Islet precursor cell (in vitro differentiated cells): ENCODE measurements at places on chromosomes 5 and 9.

- no peak for DNase-seq
Measured at GRCh38 chr5:55702598-55703345, 9.4 kb downstream of the SLC38A9 start.

DNA sequence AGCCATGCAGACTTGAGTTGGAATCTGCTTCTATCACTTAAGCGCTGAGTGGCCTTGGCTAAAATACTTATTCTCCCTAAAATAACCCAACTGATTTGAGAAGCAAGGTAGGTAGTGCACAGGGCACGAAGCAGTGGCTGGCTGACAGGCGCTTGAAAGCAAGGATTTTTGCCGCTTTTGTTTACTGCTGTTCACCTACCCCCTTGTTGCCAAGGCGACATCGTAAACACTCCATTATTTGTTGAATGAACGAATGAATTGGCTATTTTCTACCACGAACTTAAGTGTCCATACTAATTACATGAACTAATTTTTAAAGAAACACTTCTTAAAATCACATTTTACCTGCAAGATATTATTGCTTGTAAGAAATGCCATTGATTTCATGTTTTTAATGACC, 98.0 kb downstream of the ANKH start:
- DNase-seq, result no peak

GRCh38 chr5:123134653-123135181, 45.7 kb downstream of the PRDM6 start:
- DNase-seq, result no peak

GRCh38 chr9:10703139-10703538, 90.3 kb upstream of the PTPRD start:
- DNase-seq, result no peak
